Stimulated activated CD4-positive, alpha-beta T cell treated with anti-CD3 and anti-CD28 coated beads, Interleukin-1b, Interleukin-23, amount 100 ng/mL, for 4 hours (primary cell): ENCODE measurements at places on chromosomes 1 and 21.

DNA sequence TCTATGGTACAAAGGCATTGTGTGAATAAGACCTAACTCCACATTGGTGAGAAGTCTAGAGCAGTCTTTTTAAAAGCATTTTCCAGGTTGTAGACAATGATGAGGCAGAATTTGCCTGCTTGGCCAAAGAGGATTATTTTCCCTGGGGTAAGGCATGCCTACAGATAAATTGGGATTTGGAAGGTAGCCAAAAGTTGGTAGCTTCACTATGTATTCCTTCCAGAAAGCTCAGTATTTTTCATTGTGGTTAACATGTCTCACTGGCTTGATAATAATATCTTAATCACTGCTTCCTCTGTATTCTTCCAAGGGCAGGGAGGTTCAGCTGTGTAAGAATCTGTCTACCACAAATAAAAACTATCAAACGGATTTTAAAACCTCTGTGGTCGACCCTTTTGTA is 590.8 kb upstream of the PRMT6 start:
- no peak for DNase-seq

DNA sequence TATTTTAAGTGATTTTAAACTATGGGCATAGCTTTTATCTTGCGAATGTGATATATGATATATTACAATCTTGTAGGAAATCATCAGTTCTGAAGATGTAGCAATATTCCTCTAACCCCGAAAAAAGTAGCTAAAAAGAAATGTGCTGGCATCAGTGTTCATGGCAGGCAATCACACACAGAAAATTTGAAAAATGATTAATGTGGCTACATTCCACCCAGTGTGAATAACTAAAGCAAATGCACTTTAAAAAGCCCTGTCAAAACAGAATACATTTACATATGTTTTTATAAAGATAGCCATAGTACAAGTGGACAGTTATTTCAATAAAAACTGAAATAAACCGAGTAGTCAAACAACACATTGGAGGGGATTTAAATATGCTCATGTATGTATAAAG is 260.2 kb downstream of the HHAT start:
- DNase-seq: no peak

DNA sequence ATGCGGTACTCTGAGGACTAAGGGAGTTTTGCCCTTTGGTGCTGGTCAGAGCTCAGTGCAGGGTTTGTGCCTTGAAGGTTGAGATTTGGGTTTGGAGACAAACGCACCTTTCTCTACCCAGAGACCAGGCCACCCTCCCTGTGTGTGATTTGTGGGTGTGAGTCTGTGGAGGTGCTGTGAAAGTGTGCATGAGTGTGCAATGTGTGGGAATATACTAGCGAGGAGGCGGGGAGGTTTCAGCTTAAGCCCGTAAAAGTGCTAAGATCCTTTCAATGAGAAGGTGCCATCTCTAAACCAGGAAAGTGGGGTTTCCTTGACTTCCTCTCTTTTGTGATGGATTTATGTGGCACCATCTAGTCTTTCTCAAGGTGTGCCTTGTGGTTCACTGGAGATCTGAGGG is 225.7 kb downstream of the HHAT start:
- DNase-seq: no peak

DNA sequence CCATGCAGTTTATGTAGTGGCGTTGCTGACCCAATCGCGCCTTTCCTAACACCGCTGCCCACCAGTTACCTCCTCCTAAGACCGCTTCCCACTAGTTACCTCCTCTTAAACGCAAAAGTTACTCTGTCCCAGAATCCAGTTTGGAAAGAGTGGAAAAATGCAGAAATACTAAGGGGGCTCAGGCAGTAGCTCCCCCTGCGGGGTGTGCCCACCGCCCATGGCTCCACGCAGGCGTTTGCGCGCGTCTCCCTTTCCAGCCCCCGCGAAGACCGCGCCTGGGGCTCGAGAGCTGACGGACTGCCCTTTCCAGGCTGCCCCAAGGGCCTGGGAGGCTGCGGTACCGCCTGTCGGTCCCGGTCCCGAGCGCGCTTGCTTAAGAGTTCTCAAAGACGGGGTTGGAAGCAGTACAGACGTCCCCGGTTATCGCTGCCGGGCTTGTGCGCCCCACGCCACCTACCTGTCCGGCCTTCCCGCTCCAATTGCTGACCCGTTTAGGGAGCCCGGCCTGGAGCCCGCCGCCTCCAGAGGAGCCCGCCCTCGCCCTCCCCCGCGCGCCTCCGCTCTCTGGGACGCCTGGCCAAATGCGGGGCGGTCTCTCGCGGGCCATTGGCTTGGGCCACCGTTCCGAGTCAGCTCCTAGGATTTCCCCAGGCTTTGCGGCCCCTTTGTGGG is 414.1 kb upstream of the ESRRG start:
- no peak for DNase-seq

DNA sequence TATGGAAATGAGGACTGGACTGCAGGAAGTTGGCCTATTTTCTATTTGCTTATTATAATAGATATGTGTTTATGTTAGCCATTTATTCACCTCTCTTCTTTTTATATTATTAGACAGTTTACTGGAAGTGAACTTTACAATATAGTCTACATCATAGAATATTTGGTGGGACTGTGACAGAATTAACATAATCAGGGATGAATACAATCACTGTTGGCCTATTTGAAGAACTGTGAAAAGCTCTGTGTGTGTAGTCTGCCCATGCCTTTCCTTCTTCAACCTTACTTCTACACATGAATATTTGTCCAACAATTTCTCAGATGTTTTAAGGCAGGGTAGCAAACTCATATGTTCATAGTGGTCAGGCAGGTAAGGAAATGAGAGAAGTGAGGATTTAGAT is 12.4 kb downstream of the MPZ start:
- DNase-seq: no peak

DNA sequence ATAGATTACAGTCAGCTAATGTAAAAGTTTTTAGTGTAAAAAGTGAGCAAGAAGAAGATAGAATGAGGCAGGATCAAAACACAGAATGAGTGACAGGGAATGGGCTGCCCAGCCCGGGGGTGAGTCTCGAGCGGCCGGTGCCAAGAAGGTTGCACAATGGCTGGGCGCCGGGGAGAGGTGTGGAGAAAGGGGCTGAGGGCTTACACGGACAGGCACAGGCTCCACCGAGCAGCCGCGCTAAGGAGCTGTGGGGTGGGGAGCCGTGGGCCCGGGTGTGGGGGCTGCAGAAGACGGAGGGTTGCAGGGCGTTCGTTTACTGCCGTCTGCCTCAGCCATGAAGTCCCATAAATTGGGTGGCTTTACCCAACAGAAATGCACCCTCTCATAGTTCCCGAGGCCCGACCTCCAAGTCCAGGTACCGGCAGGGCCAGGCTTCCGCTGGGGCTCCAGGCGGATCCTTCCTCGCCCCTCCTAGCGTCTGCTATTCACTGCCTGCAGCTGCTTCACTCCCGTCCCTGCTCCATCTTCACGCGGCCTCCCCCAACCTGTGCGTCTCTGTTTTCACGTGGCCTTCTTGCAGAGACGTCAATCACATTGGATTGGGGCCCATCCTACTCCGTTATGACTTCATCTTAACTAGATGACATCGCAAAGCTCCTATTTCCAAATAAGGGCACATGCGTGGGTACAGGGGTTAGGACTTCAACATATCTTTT is 277.2 kb downstream of the CAMTA1 start:
- DNase-seq: no peak

DNA sequence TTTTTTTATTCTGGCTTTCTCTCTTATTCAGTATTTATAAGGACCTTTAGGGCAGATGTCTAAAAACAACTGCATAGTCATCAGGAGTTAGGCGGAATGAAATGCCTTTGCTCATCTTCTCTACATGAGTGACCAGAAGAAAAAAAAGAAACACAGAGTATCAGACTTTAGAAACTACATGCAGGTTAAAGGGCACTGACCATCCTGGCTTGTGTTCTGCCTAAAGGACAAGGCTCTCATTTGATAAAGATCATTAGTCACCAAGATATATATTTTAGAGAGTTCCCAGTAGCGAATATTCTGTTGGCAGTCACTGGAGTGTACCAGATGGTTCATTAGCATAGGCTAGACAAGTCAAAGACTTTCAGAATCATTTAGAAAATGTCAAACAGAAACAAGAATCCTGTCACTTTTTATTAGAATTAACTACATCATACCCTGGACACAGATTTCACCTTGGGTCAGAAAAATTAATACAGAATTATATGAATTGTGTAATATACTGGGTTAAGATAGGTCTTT is 145.6 kb downstream of the NR5A2 start:
- DNase-seq: no peak

- no peak for DNase-seq
Observed at GRCh38 chr1:200464784-200465400, 55.1 kb upstream of the ZNF281 start.

DNA sequence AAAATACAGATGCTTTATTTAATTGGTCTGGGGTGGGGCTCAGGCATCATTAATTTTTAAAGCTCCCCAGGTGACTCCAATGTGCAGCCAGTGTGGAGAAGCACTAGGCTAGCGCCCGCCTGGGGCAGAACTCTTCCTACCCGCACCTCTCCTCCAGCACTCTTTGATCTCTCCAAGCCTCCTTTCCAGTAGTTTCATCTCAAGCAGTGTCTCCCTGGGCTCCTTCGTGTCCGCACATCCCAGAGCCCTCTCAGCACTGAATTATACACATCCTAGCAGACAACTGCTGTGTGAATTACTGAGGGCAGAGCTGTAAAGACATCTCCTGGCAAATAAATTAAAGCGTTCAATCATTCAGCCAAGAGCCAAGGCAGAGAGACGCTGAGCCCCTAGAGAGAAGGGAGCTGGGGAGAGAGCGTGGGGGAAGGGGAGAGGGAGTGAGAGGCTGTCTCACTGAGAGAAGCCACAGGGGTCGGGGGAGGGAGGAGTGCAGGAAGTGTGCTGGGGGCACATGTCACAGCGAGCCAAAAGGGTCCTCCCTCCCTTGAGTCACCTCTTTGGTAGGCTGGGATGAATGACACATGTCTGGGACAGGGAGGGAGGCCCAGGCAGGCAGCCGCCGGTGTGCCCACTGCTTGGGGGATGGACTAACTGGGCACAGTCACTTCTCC is 21.0 kb upstream of the PARP1 start:
- no peak for DNase-seq

DNA sequence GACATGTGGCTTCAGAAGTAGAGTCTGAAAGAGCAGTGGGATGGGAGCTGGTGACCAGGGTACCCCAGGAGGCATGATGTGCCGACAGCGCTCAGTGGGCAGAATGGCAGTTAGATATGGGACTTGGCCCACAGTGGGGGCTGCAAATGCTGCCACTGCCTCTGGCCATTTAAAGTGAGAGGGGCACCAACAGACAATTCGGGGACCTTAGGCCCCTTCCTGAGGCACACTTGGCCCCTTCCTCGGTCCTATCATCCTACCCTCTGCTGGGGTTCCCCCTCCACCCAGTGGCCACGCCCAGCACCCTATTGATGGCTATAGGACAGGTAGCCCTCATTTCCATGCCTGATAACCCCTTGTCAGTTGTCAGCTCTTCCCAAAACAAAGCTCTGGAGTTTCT is 36.6 kb upstream of the EPHA8 start:
- no peak for DNase-seq

DNA sequence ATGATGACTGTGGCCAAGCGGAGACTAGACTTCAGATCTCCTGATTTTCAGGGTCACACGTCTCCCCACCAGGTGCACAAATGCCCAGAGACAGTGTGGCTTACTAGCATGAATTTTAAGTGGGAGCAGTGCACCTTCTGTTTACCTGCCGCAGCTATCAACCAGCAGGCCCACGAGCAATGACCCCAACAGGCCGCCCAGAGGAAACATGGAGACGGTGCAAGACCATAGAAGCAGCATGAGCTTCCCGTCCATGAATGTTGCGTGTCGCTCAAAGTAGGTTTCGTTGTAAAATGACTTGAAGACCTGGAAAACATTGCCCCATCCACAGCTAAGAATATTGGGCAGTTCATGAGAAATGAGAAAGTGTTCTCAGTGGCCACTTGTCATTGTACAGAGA is 3.5 kb downstream of the SLC2A7 start:
- no peak for DNase-seq

DNA sequence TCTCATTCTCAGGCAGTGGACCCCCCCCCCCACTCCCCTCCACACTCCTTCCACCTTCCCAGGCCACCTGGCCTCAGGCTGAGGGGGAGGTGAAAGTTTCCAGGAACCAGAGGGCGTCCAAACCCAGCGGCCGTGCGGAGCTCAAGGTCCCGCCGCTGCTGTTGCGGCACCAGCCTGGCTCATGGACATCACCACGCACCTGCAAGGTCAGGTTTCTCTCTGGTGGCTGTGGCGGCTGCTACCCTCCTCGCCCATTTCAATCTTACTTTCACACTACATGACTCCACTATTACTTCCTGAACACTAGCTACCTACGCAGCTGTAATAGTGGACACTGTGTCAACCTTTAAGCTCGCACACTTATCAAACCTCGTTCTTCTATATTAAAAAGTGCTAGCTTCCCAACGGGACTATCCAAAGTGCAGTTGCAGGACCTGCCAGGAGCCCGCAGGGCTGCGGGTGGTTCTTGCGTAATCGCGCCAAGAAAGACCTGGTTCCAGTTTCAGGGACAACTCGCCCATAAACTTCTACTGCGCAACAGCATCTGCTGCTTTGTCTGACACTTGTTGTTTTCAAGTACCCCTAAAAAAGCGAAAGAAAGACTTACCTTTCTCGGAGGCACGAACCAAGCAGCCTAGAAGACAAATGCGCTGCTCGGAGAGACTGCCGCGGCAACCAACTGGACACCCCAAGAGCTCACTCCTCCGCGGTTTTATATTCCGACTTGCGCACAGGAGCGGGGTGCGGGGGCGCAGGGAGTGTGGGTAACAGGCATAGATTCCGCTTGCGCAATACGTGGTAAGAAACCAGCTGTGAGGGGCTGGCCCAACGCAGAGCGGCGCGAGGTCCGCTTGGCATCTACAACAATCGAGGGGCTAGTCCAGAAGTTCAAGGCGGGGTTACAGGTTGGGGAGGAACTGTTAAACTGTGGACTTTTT is at the start of gene DIRAS3:
TSS of gene DIRAS3 (minus strand) at position 687 of the 938 bp plus-strand sequence. CDS start 3,330 bp downstream, outside the sequence.
- no peak for DNase-seq

DNA sequence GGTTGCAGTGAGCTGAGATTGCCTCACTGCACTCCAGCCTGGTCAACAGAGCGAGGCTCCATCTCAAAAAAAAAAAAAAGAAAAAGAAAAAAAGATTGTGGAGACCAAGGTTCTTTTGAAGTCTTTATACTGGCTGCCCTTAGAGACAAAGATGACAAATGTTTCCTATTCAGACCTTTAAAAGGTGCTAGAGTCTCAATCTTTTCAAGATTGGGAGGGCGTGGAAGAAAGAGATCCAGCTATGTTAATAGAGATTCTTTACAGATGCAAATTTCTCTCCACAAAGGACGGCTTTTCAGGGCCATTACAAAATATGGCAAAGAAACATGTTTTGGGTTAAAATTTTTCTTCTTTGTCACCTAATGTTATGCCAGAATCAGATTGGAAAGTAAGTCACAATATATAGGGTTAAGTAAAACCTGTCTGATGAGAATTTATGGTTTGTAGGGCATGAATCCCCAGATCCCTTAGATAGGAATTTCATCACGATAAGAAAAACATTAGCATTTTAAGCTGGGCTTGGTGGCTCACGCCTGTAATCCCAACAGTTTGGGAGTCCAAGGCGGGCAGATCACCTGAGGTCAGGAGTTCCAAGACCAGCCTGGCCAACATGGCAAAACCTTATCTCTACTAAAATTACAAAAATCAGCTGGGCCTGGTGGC is 13.0 kb upstream of the MORC3 start:
- DNase-seq: no peak
